ENCODE measurements at places on chromosomes 1 and 21. TPM values are rescaled to one million over a fixed set of nuclear protein-coding genes. Genes with fewer than 3 reads are reported as not detected.

GRCh38 chr1:81232420-81232819 is 568.3 kb upstream of the ADGRL2 start:
- no peak for DNase-seq

- DNase-seq, result no peak
Measured at GRCh38 chr1:118871582-118872171, 116.5 kb downstream of the TBX15 start.

DNA sequence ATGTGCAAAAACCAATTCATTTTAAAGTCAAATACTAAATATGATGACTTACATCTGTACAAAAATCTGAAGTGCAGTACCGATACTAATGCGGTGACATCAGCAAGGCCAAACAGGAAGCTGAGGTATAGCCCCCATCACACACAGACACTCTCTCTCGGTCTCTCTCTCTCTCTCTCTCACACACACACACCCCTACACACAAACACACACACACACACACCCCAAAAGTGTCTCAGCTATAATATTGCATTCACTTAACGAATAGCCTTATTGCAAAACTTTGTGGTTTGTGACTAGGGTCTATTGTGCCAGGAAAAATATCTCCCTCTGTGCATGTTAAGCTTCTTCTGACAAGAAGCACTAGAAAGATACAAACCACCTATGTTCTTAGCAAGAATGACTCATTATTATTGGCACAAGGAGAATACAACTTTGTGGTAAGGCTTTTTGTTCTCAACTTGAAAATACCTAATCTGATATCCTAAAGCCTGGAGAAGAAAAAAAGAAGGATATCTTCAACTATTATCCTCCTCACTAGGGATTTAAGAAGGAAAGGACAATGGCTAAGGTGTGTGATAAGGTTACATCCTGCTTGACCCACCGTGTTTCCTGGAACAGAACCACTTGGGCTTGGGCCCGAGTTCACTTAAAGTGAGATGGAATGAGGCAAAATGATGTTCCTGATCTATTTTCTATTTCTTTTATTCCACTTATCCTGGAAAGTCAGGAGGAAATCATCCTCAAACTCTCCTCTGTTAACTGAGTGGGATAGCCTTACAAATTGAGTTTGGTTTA is 107.1 kb downstream of the NIBAN1 start:
- DNase-seq, result peak; percentile 85

FAM72D gene
- 1.5 TPM for total RNA-seq

DNA sequence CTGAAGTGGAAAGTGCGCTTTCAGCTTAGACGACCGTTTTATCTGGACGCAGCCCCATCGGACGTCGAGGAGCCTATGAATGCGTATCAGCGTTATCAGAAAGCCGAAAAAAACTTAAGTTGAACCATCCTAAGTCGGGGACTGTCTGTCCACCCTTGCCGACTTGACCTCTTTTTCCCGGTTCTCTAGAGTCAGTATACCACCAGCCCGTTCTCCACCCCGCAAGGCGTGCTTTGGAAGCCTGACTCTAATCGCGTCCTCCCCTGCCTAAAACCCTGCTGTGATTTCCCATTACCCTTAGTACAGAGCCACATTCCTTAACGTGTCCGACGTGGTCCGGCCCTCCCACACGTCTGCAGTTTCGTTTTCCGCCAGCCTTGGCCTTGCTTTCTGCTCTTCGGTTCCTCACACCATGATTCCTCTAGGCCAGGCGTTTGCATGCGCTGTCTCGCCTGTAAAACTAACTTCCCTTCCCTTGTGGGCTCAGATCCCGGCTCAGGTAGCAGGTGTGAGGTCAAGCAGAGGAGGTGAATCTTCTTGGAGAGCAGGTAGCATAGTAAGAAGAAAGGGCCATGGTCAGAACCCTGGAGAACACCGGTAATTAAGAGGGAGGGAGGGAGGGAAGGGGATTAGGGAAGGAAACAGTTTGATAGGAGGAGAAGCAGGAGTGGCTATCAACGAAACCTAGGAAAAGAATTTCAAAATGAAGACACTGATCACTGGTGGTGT is 865 bp downstream of the ADPRS start:
- DNase-seq, result no peak

- DNase-seq, result no peak
Measured at GRCh38 chr1:89166705-89167104, 9.1 kb downstream of the GBP7 start.

- DNase-seq, result no peak
Measured at GRCh38 chr1:245686006-245686405, 531.2 kb downstream of the KIF26B start.

DNA sequence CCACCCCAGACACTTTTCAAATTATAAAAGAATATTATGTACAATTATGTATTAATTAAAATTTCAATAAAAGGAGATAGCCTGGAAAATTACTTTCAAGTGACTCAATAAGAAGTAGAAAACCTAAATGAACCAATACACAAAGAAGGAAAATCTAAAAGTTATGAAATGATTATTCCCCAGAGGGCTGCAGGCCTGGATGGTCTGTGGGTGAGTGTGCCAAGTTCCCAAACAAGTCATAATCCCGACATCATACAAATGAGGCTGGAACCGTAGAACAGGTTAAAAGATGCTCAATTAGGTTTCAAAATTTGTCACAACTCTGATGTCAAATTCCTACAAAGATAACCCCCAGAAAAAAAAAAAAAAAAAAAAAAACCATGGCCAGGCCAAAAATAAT is 12.7 kb downstream of the SPATC1L start:
- DNase-seq, result no peak

DNA sequence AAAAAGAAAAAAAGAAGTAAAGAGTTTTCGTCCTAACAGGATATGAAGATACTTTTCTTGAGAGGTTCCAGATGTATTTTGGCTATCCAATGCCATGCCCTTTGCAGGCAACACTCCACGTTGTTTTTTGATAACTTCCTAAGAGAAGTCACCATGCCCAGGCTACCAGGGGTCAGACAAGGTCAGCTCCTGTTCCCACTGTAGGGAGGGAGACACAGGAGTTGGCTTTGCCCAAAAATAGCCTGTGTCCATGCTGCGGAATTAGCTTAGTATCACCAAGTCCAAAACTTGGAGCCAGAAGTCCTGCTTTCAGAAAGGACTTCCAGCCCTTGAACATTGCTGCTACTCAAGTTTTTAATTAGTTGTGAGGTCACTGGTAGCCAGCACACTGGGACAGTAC is 62.1 kb upstream of the NRIP1 start:
- no peak for DNase-seq

- no peak for DNase-seq
Measured at GRCh38 chr21:32747396-32747795, 19.6 kb upstream of the SYNJ1 start.

DNA sequence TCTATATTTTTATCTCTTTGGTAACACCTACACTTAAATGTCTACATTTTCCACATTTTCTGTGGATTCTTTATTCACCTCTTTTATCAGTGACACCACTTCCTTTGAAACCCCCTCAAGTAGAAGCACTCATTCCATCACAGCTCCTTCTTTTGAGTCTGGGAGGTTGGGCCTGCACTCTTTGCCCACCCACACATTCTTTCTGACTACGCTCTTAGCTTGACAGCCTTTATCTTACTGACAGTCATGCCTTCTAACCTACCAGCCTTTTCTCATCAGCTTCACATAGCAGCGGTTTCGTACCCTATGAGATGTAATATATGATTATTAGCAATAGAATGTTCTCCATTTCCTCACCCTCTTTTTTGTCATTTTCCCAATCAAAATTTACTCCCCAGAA is 151.9 kb downstream of the TNFSF18 start:
- DNase-seq, result no peak

GRCh38 chr1:170067253-170067819 is 7.2 kb downstream of the KIFAP3 start:
- DNase-seq, result no peak

DNA sequence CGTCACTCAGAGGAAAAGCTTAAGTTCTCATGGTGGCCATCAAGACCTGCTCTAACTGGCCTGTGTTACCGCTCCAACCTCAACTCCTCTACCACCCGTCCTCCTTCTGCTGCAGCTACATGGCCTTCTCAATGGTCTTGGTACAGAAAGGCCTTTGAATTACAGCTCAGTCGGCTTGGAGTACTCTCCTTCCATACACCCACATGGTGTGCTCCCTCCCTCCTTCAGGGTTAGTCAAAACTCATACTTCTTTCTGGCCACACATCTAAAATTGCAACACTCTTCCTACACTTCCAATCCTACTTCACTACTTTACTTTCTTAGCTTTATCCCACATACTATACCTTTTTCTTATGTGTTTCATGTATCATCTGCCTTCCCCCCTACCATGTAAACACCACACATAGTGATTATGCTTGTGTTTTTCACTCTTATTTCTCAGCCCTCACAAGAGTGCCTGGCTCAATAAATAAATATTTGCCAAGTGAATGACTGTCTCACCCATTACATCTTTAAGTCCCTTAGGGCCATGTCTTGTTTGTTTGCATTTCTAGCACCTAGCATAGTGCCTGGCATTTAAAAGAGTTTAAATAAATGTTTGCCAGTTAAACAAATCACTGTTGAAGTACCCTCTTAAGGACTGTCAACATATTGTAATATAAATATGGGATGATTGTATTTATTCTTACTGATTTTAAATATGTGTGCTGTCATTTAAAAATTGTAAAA is 37.6 kb upstream of the HMCN1 start:
- DNase-seq, result no peak

DNA sequence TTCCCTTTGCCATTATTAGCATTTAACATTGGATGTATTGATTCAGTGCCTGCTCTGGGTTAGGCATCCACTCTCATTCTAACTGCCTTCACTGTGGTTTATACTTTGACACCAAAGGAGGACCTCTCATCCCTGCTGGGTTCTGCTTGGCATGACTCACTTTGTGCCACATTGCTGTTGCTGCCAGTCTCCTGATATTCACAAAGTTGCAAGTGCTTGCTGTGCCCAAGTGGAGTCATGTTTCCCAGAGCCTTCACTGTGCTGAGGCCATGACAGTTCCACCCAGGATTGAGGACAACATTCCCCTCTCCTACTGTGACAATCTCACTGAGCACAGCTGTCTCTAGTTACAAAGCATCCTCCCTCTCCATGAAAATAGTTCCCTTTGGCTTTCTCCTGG is 519.9 kb upstream of the USP24 start:
- no peak for DNase-seq

- no peak for DNase-seq
Measured at GRCh38 chr1:205561501-205562203, 57.2 kb downstream of the CDK18 start.

DNA sequence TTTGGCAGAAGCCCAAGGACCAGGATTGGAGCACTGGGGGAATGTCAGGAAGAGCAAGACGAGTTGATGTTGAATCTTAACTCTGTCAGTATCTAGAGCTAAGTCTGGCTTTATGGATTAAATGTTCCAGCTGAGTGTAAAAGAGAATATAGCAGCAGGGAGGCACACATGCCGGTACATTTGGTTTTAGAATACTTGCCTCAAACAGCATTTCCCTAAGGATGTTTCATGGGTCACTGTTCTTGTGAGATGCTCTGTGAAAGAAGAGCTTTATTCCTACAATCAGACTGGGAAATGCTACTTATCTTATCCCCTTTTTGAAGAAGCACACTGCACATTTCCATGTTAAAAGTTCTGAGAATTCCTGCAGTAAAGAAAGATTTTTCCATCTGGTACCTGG is 440.3 kb upstream of the B3GALT2 start:
- DNase-seq, result no peak

DDR2 gene
- 3.8 TPM for total RNA-seq

DNA sequence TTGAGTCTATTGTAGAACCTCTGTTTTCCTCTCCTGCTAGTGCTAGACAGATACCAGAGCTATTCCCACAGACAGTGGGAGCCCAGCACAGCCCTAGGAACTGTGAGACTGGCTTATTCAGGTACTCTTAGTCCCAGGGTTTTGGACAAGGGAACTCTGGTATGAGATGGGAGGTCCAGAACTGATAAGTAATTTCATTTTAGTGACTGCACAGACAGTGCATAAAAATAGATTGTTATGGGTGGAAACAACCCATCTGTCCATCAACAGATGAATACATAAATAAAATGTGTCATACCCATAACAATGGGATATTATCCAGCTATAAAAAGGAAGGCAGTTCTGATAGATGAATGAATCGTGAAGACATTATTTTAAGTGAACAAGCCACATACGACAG is 9.0 kb downstream of the EPS8L3 start:
- no peak for DNase-seq

COL8A2 gene
- total RNA-seq, result 1.2 TPM

- DNase-seq, result no peak
Measured at GRCh38 chr1:37567023-37567422, 10.3 kb downstream of the DNALI1 start.

DNA sequence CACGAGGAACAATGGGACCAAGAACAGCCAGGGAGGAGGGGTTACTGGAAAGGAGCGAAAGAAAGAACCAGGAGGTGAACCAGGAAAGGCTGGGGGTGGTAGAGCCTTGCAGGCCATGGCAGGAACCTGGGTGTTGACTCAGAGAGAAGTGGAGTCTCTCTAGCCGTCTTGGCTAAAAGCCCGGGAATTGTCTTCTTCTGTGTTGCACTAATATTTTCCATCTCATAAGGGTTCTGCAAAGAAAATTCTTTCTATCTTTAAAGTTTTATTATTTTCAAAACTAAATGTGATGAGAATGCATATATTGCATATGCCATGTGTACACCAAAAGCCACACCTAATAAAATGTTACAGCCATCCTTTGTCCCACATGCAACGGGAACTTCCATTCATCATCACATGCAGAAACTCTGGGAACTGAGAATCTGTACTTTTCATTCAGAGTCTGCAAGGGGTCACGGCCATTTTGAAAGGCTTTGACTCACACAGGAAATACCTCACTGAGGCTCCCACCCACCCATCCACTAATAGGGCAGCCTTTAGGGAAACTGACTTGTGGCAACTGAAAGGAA is 38.0 kb downstream of the ERG start:
- DNase-seq, result no peak

SETSIP gene
- not detected for total RNA-seq

- DNase-seq, result no peak
Measured at GRCh38 chr1:175363031-175363430, 170.5 kb upstream of the KIAA0040 start.

- DNase-seq, result no peak
Measured at GRCh38 chr1:173212952-173213491, 5.9 kb upstream of the TNFSF4 start.

GRCh38 chr1:32992489-32993323 is 28.1 kb upstream of the RNF19B start:
- DNase-seq, result peak; percentile 94

GRCh38 chr1:152928671-152929070 is 18.3 kb upstream of the SPRR5 start:
- no peak for DNase-seq

DNA sequence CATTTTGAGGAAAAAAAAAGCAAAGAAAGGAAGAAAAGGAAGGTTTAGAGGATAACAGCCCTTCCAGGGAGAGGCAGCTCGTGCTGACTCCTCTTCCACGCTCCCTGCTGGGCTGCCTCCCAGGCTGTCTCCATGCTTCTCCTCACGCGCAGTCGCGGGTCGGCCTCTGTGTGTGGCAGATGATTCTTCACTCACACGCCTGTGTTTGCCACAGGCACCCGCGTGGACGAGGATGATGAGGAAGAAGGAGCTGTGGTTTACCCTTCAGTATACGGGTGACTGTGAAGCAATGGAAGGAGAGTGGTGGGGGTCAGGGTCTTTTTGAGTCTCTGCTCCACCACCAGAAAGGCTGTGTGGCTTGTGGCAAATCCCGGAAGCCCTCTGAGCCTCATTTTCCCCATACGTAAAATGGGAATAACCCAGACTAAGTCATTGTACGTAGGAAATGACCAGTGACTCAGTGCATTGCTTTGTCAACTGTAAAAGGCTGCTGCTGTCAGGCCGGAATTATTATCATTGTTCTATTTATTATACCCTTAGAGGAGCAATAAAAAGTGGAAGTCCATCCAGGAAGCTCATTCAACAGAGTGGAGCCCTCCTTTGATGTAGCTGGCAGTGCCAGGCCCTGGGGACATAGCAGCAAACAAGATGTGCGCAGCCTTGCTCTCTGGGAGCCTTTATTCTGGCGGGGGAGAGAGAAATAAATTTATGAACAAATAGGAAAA is 11.9 kb upstream of the SH2D2A start:
- DNase-seq, result no peak
